ENCODE measurements at places on chromosomes 5 and 9.

DNA sequence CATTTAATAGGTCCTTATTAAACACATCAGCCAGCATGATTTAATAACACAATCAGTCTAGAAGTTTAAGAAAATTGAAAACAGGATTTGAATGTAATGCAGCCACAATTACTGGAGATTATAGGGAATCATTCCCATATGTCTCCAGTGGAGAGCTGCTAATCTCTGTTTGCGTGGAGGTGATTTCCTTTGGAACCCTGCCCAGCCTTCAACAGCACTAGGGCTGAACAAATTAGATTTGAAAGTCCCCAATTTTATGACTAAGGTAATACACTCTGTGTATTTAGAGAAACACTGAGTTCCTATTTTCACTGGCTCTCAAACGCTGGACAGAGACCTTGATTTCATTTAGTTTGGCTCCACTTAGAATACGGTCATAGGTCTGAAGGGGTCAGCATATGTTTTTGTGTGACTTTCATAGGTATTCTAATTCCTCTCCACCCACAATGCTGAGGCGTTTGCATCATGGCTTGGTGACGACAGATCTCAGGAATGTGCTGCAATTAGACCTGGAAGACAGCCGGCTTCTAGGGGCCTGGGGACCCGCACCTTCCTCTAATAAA, 508.3 kb downstream of the EBF1 start:
- no peak overlapping the region for H3K4me3 ChIP-seq

GRCh38 chr5:3615217-3615616, 19.6 kb downstream of the IRX1 start:
- no peaks in the 10 kb centered on the region for H3K27me3 ChIP-seq
- no peaks in the 10 kb centered on the region for H3K4me1 ChIP-seq
- DNase-seq: no peak
- H3K4me3 ChIP-seq: no peak overlapping the region

- peaks cover 21% of the 10 kb centered on the region for H3K4me1 ChIP-seq
- H3K36me3 ChIP-seq: no peaks in the 10 kb centered on the region
- DNase-seq: no peak
- H3K4me3 ChIP-seq: no peak overlapping the region
- no peak overlapping the region for H3K27ac ChIP-seq
- H3K27me3 ChIP-seq: no peaks in the 10 kb centered on the region
Observed at GRCh38 chr9:134395737-134396257, 69.5 kb downstream of the RXRA start.

DNA sequence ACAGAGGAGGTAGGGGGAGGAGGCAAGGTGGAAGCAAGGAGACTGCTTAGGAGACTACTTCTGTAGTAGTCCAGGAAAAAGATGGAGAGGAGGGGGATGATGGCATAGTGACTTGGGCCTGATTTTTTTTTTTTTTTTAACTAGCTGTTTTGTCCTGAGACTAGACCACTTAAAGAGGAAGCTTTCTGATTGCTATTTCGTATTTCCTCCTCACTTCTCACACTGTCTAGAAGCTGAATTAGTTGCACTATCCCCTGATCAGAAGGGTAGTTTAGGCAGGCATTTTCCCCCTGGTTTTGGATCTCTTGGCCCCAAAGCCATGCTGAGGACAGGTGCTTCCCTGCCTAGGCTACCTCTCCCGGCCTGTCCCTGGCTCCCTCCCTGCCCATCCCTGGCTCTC, 14.9 kb downstream of the LARP1 start:
- no peaks in the 10 kb centered on the region for H3K27me3 ChIP-seq
- no peak overlapping the region for H3K27ac ChIP-seq
- no peak overlapping the region for H3K4me3 ChIP-seq

DNA sequence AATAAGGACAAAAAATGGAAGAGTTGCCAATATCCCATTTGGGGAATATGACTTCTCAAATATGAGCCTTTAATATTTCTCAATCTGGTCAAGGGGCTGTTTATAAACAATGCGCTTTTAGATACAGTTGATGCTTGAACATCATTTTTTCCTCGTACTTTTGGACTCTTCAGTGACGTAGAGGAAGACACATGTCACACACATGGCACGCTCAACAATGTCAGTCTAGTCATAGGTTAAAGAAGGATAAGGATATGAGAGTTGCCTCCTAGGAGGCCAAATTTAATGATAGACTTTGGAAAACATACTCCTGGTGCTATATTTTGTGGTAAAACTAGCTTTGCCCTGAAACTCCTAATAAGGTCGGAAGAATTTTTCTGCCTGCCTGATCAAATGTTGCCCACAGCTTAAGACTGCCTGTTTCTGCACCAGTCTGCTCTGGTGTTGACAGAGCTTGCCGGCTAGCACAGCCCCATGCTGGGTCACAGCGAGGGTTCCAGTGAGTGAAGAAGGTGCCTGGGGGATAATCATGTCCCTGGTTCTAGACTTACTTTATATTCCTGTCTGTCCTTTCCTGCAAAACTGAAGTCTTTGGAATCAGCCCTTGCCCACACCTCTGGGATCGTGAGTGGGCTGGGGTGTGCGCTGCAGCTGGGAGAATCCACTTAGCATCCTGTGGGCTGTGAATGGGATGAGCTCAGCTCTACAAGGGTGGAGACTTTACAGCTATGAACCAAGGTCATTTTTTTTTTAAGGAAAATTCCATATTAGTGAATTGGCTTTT, 230.8 kb upstream of the IRX4 start:
- no peaks in the 10 kb centered on the region for H3K27me3 ChIP-seq
- peaks cover 9% of the 10 kb centered on the region for H3K4me1 ChIP-seq
- H3K27ac ChIP-seq: no peak overlapping the region

Data from body of pancreas (tissue), 4 donors.